AML-193 (cell line): ENCODE measurements at places on chromosomes 3 and 15.

DNA sequence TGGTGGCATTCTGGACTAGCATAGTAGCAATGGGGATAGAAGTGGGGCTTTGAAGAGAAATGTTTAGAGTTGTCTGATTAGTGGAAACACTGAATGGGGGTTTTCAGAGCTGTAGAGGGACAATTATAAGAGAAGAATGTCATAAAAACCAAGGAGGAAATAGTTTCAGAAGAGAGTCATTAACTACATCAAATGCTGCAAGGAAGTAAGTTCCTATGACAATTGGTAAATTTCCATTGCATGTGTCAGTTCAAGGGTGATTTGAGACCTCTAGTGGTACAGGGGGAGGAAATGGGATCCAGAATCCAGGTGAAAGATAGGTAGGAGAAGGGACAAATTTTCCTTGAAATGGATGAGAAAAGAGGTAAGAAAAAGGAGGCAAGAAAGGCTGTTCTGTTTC is 68.3 kb upstream of the TBC1D5 start:
- DNase-seq = no peak

DNA sequence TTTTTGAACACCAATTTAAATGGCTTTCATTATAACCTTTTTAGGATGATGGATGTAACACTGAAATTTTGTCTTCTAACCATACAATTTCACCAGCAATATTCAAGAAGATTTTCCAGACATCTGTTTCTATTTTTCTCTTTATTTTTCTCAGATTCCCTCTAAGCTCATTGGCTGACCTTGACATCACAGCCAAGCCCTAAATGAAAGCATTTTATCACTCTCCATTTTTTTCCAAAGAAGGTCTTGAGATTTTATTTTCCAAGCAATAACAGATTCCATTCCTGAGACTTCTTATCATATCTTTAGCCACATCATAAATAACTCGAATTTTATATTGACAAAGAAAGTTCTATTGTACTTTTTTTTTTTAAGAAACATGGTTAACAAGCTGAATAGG is 392.6 kb upstream of the THBS1 start:
- no peak for DNase-seq

DNA sequence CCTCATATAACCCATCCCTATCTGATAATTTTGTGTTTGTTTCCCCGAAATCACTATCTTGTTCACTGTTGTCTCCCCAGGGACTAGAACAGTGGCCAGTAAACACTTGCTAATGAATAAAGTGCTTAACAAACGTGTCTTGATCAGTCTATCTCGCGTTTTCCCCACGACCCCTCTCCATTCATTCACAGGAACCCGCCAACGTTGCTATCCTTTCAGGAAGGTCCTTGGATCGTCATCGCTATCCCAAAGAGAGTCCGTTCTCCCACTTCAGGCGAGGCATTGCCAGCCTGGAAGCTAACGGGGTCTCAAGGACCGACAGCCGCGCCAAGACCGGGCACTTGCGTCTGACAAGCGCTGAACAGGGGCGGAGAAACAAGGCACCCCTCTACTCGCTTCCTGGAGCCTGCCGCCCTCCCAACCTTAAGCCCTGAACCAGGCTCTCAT is 344 bp downstream of the LINS1 start:
- no peak for DNase-seq

DNA sequence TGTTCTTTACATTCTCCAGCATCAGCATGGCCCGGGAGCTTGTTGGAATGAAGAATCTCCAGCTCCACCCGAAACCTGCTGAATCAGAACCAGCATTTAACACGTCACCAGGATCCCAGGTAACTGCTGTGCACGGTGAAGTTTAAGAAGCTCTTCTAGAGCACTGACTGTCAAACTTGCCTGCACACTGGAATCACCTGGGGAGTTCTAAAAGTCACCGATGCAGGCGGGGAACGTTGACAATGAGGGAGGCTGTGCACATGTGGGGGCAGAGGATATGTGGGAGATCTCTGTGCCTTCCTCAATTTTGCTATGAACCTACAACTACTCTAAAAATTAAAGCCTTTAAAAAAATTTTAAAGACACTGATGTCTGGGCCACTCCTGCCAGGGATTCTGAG is 19.1 kb upstream of the PAQR5 start:
- DNase-seq = no peak

- no peak for DNase-seq
These were observed 316.2 kb upstream of the THRB start for GRCh38 chr3:24810881-24811280.

DNA sequence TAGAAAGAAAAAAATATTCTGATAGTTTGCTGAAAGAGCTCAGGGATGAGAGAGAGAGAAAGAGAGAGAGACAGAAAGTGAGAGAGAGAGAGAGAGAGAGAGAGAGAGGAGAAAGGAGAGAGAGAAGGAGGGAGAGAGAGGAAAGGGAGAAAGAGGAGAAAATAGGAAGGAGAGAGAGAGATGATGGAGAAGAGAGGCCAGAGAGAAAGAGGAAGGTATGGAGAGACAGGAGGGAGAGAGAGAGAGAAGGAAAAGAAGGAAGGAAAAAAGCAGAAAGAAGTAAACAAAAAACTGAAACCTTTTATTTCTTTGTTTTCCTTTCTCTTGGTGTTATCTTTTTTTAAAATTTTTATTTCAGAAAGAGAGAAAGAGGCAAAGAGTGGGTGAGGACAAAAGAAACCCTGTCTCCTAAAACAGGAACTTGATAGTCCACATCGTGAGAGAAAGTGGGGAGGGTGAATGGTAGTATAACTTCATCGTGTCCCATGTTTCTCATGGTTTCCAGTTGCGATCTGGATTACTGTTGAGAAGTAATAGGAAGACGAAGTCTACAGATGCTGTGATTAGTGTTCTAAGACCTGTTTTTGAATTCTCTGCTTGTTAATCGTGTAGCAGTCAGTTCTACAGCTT is 279.7 kb downstream of the LPP start:
- DNase-seq = peak; percentile 59

- DNase-seq = no peak
These were observed 65.6 kb upstream of the NEDD4 start for GRCh38 chr15:56058986-56059385.

GRCh38 chr3:37386627-37387230 is 212.3 kb upstream of the LRRFIP2 start:
- peak; percentile 97 for DNase-seq

DNA sequence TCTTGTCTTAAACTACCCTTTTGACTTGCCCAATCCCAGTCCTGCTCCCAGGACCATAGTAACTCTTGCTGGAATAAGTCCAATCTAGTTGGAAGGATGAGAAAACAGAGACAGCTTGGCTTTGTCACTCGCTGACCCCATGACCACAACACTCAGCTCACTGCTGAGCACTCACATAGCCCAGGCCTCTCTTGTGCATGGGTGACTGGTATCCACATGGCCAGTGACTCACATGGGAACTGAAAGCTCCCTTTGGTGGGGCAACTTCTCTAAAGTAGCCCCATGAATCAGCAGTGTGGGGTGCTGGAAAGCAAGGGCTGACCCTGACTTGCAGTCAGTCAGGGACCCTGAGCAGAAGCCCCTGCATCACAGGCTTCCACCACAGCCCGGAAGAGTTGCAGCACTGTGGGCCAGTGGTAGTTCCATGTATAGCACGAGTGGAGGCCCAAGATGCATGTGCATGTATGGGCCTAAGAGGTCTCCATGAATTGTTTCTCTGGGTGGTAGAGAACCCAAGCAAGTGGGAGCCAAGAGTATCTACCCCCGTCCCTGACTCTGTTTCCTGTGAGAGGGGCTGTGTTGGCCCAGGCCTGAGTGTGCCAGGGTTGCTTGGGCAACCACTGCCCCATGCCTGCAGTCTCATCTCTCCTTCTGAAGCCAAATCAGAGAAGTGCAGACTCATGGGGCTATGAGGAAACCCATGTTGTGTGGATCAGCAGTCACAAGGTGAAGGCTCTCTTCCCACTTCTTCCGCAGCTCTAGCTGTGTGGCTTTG is 62.1 kb upstream of the XCR1 start:
- peak; percentile 97 for DNase-seq

GRCh38 chr3:45906681-45907407 is 20.5 kb downstream of the CCR9 start:
- no peak for DNase-seq

DNA sequence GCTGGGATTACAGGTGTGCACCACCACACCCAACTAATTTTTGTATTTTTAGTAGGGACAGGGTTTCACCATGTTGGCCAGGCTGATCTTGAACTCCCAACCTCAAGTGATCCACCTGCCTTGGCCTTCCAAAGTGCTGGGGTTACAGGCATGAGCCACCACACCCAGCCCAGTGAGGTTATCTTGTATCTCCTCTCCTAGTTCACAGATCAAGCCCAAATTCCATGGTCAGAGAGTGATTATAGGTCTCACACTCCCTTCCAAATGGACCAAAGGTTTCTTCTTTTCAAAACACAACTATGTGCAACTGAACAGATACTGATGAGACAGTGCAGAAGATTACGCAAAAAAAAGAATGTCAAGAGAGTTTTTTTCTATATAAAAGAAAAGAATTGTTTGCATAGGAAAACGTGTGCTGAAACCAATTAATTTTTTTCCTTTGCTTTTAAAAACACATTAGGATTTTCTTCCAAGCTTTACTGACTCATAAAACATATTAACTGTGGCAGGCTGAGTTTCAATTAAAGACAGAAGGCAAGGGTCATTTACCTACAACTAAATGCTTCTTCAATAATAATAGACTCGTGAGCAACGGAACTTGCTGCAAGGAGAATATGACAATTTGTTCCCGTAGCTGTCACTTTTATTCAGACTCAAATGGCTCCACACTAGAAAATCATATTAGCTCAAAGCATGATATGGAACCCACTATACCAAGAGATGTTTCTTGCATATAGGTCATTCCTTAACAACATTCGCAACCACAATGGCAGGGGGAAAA is 30.4 kb upstream of the THUMPD3 start:
- DNase-seq = no peak

- DNase-seq = no peak
These were observed 1.5 kb downstream of the ST8SIA2 start for GRCh38 chr15:92395098-92395635.

DNA sequence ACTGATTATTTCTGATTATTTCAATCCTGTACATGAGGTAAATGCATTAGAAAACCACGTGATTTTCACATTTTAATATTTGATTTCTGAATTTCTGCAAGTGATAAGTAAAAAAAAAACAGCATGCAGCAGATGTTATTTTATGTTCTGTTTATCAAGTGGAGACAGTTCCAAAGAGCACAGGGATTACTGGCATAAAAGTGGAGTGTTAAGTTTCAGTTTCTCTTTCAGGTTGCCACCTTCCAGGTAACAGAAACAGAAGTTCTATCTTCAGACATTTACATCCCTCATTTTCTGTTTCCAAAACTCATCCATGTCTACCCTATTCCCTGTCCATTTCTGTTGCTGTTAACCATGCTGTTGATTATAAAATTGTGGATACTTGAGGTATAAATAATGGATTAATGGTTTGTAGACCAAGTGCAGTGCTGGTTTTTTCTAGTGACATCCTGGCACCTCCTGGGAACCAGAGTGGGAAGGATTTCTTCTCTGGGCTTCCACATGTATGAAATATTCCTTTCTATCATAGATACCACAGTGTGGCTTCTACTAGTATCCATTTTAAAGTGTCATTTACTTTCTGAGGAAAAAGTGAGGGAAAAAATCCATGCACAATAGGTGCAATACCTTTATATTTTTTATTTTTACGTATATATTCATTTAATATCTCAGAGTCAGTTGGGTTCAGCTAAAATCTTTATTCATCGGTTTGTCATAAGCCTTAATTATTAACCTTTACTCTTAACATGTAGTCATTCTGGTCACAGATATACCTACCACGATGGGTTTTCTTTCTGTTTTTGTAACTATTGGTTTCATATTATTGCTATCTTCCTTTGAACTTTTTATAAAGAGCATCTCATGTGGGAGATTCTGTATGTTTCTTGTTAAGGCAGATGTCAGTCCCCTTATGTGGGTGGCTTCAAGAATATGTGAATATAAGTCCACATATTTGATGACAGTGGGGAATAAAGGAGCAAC is 1010.0 kb downstream of the SQOR start:
- DNase-seq = no peak

DNA sequence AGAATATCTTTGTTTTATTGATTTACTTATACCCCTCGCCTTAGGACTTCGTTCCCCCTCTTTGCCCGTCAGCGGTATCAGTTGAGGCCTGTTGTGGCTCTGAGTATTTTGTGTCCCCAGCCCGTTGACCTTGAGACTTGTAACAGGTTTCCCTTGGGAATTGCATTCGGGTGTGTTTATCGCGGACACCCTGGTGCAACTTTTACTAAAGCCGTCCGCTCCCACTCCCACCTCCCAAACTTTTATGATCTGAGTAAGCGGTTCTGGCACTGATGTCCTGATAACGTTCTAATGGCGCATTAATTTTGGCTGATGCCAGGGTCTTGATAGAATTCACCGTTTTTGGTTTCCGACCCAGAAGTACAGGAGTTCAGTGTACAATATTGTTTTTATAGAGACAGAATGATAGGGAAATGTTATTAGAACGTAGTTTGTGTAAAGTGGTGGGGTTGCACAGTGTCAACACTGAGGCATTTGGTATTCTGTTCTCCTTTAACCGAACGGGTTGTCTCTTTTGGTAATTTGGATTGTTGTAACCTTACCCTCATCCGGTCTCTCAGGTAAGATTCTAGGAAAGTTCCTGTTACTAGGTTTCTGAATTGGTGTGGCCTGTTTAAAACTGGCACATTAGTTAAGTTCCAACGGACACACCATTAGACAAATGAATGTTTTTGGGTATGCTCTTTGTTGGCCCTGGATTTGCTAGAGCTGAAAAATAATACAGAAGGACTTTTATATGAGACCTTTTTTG is 47.8 kb downstream of the OIP5 start:
- DNase-seq = no peak

GRCh38 chr3:98038876-98039275 is 3.8 kb upstream of the GABRR3 start:
- no peak for DNase-seq

DNA sequence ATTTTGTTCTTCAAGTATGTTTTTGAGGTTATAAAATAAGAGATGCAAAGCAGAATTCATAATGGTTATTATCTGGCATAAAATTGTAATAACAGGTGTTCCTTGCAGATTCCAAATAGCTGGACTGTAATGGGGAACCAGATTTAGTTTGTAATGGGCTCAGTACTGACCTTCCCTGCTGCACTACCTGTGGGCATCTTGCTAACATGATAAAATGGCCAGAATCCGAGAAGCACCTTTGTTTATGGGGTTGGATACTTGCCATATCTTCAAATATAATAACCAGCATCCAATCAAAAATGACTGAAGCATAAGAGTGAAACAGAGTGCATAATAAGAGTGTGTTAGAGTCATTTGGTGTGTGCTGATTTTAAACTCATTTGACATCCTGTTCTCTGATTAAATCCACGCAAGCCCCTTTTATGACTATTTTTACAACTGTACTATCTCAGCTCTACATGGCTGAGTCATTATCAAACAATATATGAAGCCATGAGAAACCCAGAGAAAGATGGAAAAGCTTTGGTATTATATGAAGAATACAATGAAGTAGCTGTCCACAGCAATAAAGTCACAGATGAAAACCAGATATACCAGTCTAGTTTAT is 292.4 kb downstream of the CNTN4 start:
- no peak for DNase-seq
